Activated T-cell treated with anti-CD3 and anti-CD28 coated beads for 1 hour (primary cell): ENCODE measurements at places on chromosomes 5 and 9.

GRCh38 chr5:109714592-109714991, 24.9 kb downstream of the MAN2A1 start:
- no peak for DNase-seq

- DNase-seq: no peak
These were observed 199.7 kb downstream of the BNC2 start for GRCh38 chr9:16670791-16671190.

DNA sequence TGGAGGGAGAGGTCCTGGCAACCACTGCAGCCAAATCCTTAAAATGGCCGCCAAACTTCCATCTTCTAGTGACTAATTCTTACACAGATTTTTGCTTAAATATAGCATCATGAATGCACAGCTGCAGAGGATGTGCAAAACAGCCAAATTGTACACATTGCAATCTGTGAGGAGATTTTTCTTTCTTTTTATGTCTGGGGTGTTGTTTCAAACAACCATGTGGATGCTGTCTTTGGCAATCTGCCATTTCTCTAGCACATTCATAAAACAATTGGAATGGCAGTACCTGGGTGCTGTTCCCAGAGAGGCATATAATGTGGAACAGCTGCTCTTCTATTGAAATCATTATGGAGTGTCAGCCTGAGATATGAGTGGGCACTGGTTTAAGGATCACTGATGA, 1082.9 kb upstream of the SEMA6A start:
- no peak for DNase-seq

DNA sequence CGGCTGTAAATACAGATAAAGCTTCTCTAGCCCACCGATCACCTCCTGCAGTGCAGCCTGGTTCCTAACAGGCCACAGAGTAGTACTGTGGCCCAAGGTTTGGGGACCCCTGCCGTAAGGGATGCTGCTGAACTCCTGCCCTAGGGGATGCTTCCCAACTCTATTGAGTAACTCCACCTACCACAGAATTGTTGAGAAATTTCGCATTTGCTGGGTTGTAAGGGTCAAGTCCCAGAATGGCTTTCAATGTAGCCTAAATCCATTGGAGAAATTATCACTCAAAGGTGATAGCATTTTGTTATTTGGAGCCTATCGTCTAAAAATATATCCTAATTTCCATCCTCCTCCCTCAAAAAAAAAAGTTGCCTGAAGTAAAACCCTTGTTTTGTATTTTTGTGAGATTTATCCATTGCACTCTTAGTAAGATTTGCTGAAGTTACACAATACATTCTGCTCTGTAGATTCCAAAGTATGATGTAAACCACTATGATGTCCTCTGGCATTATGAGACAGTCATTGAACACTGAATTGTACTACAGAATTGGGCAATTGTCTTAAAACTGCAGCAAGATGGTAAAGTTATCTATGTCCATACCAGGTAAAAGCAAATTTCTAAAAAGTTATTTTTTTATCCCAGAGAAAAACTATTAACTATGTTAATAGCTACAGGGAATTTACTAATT, 14.0 kb downstream of the ACTBL2 start:
- DNase-seq: no peak

DNA sequence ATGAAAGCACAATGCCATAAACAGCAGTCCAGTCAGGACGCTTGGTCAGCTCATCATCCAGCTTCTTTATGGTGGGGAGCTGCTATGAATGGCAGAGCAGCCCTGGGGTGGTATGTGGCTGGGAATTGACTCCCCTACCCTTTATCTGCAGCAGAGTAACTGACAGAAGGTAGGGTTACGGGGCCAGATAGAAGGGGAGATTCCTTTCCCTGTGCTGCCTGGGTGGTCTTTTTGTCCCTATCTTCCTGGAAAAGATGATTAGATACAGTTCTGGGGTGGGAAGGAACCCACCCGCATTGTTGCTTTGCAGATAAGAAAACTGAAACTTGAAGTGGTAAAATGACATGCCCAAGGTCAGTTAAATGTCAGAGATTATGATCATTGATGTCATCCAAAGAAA, 405.5 kb downstream of the ARHGEF28 start:
- no peak for DNase-seq

GRCh38 chr5:93221-93980, 1.4 kb downstream of the PLEKHG4B start:
- DNase-seq: no peak

DNA sequence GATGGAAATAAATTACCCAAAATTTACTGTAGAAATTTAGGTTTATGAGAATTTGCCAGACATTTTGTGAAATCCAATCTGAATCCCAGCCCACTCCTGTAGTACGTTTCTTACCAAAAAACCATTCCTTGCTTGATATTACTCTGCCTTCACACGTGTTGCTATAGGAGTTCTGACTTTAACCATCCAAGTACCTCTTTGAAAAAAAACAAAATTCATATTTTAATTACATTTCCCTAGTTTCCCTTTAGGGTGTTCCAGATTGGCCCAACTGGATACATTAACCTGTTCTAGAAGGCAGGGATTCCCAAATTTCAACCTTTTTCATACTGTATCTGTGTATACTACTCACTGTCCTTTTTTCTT, 1.4 kb upstream of the PJA2 start:
- DNase-seq: no peak
